ENCODE measurements at places on chromosomes 2 and 18.

- no peak for DNase-seq
These were observed 263.9 kb upstream of the UBE2E3 start for GRCh38 chr2:180716186-180717180.

DNA sequence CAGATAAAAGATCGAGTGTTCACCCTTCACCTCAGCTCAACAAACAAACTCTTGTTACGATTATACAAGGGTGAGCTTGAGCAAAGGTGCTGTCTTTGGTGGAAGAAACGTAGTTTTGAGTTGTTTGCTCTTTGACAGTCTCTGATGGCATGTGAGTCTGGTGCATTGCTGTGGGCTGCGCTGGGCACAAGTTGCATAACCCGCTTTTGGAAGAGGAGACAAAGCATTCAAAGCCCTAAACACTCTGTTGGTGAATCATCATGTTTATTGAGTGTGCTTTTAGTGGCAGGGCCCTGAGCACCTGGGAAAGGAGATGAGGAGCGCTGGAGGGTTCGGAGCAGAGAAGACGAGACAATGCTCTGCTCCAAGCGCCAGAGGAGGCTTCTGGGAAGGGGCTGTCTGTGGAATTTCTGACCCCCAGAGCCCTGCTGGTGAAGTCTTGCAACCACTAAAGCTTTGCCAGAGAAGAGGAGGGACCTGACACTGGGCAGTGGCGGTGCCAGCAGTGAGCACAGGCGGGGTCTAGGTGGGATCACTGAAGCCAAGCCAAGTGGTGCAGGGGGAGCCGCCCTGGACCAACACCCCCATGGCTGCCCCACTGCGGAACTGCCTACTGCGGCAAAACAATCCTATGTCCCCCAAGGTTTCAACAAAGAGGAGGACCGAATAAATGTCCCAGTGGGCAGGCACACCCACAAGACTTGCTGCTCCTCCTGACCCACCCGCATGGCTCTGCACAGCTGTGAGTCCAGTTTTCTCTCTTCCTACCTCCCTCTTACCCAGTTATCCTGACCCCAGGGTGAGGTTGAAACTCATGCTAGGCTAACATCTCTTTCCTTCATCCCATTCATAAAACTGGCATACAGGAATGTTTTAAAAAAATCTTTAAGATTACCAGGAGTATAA lies 64.0 kb downstream of the TNFRSF11A start:
- no peak for DNase-seq

- DNase-seq = no peak
These were observed 527.6 kb upstream of the ID2 start for GRCh38 chr2:8154270-8154669.

- DNase-seq = no peak
These were observed 73.3 kb downstream of the PIK3C3 start for GRCh38 chr18:42028247-42028832.

- no peak for DNase-seq
These were observed 99.8 kb downstream of the PDE11A start for GRCh38 chr2:177972782-177973181.

DNA sequence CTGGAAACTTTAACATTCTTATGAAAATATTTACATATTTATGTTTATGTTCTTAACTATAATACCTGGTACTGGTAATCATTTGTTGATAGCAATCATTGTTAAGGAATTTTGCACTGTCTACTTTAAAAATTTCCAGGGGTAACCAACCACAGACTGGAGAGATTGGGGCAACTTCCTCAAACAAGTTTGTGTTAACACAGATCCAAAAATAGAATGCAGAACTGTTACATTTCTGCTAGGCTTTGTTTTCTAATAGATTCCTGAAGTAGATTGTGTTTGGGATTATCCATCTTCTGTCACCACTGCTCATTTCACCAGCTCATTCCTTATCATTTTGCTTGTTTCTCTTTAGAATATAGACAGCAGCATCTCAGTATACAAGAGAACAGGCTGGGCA lies 23.7 kb downstream of the RNF125 start:
- DNase-seq = no peak

- DNase-seq = no peak
These were observed 119.3 kb upstream of the ZSWIM2 start for GRCh38 chr2:186968277-186968676.

Data from central memory CD8-positive, alpha-beta T cell (primary cell).